ENCODE measurements at places on chromosomes 11 and 22. TPM values are rescaled to one million over a fixed set of nuclear protein-coding genes. Genes with fewer than 3 reads are reported as not detected.

Gene RAPSN
- total RNA-seq = 0.42 TPM

Gene GPHA2
- total RNA-seq = 0.41 TPM

DNA sequence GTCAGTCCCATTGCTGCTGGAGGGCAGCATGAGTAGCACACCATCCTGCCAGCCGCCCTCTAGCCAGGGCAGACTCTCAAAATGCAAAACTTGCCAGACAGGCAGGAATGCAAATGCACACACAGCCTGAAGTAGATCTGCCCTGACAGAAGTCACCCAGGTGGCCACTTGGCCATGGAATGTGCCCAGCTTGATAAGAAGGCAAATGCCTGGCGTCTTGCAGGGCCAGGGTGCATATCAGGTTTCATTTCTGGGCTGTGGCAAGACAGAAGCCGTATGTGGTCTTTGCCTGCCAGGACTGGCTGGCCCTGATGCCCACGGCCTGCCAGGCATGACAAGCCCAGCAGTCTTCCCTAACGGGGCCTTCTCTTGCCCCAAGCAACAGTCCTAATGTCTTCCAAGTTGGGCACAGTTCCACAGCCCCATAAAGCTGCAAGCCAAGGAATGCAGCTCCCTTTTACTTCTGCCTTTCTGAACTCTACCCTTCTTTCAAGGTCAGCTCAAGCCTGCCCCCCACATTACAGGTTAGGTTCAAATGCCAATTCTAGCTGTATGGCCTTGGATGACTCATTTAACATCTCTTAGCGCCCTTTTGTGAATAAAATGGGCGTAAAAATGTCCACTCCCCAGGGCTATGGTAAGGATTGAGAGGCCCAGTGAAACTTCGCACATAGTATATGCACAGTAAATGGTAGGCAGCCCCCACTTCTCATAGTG is 29.7 kb downstream of the POU2AF3 start:
- peaks cover 9% of the 10 kb centered on the region for H3K27me3 ChIP-seq
- H3K36me3 ChIP-seq = no peaks in the 10 kb centered on the region
- no peak for DNase-seq
- H3K4me3 ChIP-seq = no peak overlapping the region

GRCh38 chr11:46952553-46952952 is 16.0 kb downstream of the CSTPP1 start:
- no peak overlapping the region for H3K4me3 ChIP-seq
- peaks cover 17% of the 10 kb centered on the region for H3K4me1 ChIP-seq
- no peak overlapping the region for H3K27ac ChIP-seq
- peaks cover 1% of the 10 kb centered on the region for H3K36me3 ChIP-seq
- no peak for DNase-seq
- no peaks in the 10 kb centered on the region for H3K27me3 ChIP-seq

- no peaks in the 10 kb centered on the region for H3K27me3 ChIP-seq
- H3K4me1 ChIP-seq = no peaks in the 10 kb centered on the region
- H3K4me3 ChIP-seq = no peak overlapping the region
- H3K36me3 ChIP-seq = peaks cover 8% of the 10 kb centered on the region
- DNase-seq = no peak
- H3K27ac ChIP-seq = no peak overlapping the region
These were observed 446.6 kb downstream of the TBC1D22A start for GRCh38 chr22:47209040-47209514.

DNA sequence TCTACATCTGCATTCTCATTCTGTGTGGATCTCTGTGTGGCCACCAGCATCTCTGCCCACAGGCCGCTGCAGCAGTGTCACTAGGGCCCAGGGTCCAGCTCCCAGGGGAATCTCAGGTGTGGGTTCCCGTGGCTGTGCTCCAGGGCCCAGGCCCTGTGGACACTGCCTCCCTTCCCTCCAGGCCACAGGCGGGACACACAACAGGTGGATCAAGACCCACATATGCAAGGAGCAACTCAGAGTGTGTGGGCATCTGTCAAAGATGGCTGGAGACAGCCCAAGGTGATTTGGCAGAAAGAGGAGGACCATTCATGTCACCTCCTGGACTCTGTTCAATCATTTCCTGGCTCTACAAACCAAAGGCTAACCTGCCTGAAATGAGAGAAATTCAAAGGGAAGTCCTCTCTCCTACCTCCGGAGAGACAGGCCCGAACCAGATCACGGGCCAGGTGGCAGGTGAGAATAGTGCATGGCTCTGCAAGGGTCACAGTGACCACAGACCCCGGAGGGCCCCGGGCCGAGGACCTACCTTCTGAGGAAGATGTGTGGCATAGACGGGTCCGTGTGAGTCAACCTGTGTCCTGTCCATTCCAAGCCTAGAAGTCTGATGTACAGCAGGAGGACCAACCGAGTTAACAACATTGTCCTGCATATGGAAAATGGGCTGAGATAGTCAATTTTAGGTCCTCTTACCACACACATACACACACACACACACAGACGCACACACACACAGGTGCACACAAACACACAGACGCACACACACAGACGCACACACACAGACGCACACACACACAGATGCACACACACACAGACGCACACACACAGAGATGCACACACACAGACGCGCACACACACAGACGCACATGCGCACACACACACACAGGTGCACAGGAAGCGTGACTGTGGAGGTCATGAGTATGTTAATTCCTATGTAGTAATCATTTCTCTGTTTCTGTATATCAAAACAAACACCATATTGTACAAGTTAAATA is 1068.5 kb downstream of the BRD1 start:
- H3K27me3 ChIP-seq = peaks cover 25% of the 10 kb centered on the region
- no peak overlapping the region for H3K4me3 ChIP-seq
- H3K36me3 ChIP-seq = no peaks in the 10 kb centered on the region
- H3K4me1 ChIP-seq = no peaks in the 10 kb centered on the region

DNA sequence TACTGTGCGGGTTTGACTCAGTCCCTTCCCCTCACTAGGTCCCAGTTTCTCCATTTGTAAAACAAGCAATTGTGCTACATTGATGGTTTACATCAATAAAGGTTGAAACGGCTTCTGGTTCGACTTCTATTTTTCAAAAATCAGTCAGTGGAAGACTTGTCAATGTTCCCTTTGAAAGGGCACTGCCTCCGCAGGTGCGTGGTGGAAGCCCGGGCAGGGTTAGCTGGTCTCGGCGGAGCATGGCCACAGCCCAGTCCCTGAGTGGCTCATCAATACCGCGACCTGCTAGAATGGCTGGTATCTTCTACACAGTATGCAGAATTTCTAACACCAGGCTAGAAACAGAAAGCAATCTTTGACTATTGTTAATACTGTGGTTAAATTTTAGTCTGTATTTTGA is 16.1 kb downstream of the MS4A10 start:
- no peak for DNase-seq
- no peak overlapping the region for H3K27ac ChIP-seq
- no peaks in the 10 kb centered on the region for H3K4me1 ChIP-seq
- no peaks in the 10 kb centered on the region for H3K36me3 ChIP-seq

DNA sequence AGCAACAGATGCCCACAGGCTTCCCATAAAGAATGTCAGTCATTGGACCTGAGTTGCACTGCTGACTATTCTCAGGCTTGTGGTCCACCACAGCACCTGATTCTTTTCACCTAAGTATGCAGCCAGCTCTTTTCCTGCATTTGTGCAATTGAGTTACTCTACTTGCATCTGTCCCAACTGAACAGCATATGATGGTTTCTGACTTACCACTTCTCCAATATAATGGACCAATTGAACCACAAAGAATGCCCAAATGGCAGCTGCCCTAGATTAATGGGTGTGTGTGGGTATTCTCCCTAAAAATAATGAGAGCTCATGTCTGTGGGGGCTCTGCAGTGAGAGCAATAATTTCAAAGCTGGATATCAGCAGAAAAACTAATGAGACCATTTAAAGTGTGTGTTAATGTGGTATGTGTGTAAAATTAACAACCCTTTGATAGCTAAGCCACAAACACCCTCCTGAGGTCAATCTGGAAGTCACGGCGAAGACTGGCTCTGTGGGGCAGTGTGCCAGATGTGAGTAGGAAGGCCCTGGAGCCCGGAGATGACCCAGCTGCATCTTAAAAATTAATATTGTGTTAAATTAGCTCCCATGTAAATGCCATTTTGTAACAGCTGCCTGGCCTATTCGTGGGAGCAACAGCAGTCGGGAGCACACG is 43.8 kb downstream of the SC5D start:
- peaks cover 7% of the 10 kb centered on the region for H3K27me3 ChIP-seq
- no peaks in the 10 kb centered on the region for H3K4me1 ChIP-seq
- no peak overlapping the region for H3K27ac ChIP-seq

GRCh38 chr11:47028195-47029093 is 91.9 kb downstream of the CSTPP1 start:
- no peak overlapping the region for H3K27ac ChIP-seq
- no peak overlapping the region for H3K4me3 ChIP-seq
- H3K36me3 ChIP-seq = no peaks in the 10 kb centered on the region
- no peak for DNase-seq
- no peaks in the 10 kb centered on the region for H3K27me3 ChIP-seq

DNA sequence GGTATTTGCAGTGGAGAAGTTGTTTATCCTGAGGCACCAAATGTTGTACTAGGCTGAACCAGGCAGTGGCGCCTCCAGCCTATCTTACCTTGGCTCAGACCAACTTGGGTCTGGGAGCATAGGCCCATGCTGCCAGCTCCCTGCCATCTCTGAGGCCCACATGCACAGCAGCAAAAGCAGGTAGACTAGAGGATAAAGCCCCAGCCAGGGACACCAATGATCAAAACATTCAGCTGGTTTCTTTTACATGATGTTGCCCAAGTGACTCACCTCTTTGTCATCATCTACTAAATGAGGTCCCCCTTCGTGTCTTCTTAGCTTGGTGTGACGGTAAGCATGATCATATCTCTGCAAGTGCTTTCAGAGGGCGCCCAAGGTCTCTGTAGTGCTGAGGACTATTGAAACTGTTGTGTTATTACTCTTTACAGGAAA is 112.1 kb upstream of the DRD2 start:
- no peak for DNase-seq
- H3K36me3 ChIP-seq = no peaks in the 10 kb centered on the region
- H3K4me1 ChIP-seq = no peaks in the 10 kb centered on the region
- H3K27ac ChIP-seq = no peak overlapping the region
- no peak overlapping the region for H3K4me3 ChIP-seq

DNA sequence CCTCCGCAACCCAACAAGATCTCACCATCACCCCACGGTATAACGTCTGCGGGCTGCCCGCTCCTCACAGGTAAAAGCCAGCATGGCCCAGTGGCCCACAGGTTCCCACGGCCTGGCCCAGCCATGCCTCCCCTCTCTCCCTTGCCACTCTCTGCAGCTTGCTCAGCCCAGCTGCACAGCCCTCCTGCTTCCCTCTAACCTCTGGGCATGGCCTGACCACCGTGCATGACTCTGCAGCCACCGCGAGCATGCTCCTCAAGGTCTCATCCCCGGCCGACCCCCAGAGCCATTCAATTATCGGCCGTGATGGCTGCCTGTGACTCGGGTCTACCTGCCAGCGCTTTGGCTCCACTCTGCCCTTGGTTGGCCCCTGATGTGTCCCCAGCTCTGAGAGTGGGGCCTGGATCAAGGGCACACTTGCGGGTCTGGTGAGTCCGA is 185.5 kb downstream of the CTTN start:
- no peak for DNase-seq
- H3K4me3 ChIP-seq = no peak overlapping the region
- H3K27ac ChIP-seq = peak overlapping the region; percentile 67
- H3K36me3 ChIP-seq = no peaks in the 10 kb centered on the region

DNA sequence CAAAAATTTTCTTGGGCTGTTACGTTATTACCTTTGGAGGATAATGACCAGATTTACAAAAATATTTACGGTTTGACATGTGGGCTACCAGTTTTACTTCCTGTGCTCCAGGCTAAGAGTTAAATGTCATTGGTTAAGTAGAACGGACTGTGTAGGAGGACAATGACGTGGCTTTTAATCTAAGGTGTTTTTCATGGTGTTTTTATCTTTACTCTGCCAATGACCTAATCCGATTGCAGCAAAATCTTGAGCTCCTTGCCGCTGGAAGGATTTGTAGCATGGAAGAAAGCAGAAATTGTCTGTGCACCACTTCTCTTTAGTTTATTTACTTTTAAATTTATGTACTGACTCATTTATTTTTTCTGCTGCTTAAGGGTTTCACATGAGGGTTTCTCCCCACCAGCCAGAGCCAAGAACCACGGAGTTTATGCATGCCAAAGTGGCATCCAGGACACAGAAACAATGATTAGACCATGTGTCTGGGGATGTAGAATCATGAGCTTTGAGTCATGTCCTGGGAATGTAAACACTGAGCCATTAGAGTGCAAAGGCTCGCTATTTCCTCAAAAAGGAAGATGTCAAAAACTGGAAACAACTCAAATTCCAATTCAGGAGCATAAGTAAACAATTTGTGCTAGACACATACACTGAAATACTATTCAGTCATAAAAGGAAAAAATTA is 1.9 kb upstream of the CARD16 start:
- no peaks in the 10 kb centered on the region for H3K27me3 ChIP-seq
- H3K4me3 ChIP-seq = no peak overlapping the region
- no peak overlapping the region for H3K27ac ChIP-seq
- no peak for DNase-seq
- H3K36me3 ChIP-seq = no peaks in the 10 kb centered on the region

Data from progenitor cell of endocrine pancreas (in vitro differentiated cells).